ENCODE measurements at places on chromosomes 7 and 10.

DNA sequence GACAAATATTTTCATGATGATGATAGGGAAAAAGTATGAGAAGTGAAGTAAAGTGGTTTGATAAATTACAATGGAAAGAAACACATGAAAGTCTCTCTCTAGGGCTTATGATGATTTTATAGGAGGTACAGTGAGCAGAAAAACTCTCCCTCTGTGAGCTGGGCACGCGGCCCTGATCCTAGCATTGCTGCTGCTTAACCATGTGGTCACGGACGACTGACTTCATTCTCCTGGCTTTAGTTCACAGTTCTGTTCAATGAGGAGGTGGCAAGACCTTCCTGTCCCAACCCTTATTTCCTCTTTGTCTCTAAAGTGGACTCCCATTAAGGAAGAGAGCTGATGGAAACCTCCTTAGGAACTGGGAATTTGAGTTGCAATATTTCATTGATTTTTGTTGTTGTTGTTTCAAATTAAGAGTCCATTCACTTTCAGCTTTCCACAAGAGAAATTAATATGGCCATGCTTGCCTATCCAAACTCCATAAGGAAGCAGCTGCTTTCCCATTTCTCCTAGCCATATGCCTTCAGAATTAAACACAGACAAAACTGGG is 8.2 kb upstream of the PON3 start:
- DNase-seq: no peak

GRCh38 chr10:73646598-73647041 is 5.3 kb upstream of the MYOZ1 start:
- DNase-seq: no peak

DNA sequence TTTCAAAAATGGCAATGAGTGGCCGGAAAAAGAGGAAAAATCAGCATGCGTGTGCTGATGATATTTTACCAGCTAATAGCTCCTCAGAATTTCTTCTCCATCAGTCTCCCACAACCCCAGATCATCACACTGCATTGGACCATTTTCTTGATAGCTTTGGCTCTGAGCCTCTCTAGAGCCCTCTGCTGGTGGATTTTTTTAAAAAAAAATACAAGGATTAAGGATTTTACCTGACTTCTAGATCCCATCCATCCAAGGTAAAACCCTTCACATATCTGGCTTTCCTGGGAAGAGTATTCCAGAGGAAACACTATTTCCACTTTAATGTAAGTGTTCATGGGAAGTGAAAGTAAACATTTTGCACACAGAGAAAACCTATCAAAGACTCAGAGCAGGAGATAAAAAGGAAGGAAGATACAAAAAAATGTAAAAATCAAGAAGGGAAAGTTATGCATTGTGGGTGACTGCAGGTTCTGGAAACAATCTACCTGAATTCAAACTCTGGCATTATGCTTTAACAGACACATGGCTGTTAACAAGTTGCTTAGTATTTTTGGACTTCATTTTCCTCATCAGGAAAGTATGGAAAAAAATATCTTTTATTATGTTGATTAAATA is 380.9 kb downstream of the LRRTM3 start:
- peak; percentile 31 for DNase-seq

DNA sequence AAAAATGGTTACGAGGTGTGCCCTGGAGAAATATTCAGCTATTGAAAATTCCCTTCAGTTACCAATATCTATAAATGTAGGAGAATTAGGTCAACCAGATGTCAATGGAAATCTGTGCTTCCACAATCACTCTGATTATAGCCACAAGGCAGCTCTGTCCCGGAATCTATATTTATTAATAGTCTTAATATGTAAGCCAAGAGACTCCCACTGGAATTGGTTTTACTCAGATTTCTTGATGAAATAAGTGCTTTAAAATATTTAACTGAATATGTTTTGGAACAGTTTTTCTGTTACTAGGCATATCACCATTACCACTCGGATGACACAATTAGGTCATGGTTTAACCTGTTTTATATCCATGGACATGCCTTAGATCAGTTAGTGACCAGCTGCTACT is 169.6 kb downstream of the POM121L12 start:
- DNase-seq: no peak

DNA sequence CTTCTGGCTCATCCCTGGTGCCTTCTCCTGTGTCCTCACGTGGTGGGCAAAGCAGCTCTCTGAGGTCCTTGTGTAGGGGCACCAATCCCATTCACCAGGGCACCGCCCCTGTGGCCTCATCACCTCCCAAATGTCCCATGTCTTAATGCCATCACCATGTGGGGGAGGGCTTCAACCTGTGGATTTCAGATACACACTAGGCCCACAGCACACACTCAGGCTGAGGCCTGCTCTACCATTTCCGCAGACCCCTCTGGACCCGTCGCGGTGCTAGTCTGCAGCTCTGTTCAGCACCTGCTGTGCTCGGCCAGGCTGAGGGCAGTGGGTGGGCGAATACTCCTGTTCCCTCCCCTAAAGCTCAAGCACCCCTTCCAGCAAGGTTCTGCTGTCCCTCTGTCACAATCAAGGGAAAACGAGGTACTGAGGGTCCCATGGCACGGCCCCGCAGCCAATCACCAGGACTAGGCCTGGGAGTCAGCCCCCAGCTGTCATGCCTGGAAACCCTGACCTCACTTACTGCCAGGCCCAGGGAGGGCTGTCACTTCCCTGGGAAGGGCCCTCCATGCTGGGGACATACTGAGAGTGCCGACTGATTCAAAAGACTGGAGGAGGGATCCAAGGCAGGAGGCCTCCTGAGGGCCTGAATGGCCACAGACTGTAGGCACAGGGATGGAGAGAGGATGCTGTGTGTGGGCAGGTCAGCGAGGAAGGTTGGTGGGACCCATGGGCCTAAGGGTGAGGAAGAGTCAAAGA is 123.8 kb upstream of the RET start:
- DNase-seq: no peak

GRCh38 chr7:134920026-134920753 is 66.1 kb upstream of the AGBL3 start:
- DNase-seq: no peak

GRCh38 chr7:590731-591551 is 71.3 kb upstream of the PDGFA start:
- DNase-seq: no peak

DNA sequence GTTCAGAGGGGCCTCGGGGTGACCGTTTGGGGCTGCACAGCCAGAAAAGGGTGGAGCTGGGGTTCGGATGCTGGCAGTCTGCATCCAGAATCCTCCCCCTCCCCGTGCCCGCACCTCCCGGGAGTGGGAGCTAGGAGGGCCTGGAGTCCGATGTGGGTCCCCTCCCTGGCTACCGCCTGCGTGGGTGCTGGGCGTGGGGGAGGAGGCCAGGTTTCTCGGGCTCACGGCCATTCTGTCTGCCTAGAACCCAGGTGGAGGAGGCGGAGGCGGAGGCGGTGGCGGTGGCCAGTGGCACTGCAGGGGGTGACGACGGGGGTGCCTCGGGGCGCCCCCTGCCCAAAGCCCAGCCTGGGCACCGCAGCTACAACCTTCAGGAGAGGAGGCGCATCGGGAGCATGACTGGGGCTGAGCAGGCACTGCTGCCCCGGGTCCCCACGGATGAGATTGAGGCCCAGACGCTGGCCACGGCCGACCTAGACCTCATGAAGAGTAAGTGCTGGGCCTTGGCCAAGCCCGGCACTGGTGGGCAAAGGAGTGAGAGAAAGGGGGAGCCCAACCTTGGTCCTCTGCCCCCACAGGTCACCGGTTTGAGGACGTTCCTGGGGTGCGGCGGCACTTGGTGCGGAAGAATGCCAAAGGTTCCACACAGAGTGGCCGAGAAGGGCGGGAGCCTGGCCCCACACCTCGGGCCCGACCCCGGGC is 7.0 kb downstream of the SLC4A2 start:
- DNase-seq: no peak

DNA sequence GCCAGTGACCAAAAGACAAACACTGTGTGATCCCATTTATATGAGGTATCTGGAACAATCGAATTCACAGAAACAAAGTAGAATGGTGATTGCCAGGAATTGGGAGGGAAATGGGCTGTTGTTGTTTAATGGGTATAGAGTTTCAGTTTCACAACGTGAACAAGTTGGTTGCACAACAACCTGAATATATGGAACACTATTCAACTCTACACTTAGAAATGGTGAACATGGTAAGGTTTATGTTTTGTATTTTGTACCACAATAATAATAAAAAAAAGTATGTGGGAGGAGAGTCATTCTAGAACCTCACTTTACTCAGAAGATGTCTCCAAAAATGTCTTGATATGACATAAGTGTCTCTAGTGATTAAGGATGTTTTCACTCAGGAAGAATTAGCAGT is 85.2 kb upstream of the SGCE start:
- no peak for DNase-seq

DNA sequence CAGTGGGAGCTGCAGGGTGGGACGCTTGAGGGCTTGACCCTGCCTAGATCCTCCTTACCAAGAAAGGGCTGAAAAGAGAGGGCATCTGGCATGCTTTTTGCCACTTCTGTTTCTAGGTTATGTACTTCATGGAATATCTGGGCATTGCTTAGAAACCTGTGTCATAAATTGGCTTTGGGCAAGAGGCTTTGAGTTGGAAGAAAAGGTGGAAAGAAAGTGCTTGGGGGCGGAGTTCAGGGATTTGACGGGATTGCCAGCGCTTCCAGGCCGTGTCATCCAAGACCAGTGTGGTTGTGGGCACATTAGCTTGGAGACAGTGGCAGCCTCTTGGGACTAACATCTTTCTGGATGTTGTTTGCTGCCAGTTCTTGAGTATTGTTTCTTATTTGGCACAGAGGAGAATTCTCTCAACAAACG is 825 bp downstream of the ZNF862 start:
- no peak for DNase-seq

DNA sequence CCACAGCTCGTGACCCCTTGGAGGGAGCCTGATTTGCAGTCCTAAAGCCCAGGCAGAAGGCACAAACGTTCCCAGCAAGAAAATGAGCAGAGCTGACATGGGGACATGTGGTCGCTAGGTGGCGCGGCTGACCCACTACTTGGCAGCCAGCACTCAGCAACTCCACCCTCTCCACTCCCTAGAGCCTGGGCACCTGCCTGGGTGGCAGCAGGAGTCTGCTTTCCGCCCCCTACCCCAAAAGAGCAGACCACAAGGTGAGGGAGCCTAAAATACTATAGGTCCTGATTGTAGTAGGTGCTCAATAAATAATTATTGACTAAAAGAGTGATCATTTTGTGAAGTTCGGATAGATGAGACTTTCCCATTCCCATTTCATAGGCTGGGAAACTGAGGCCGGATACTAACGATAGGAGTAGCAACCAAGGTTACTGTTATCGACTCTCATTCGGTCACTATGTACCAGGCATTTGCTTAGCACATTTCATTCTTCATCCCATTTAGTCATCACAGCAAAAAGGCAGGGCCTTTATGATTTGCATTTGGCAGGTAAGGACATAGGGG is 57.4 kb downstream of the NEUROG3 start:
- peak; percentile 71 for DNase-seq

DNA sequence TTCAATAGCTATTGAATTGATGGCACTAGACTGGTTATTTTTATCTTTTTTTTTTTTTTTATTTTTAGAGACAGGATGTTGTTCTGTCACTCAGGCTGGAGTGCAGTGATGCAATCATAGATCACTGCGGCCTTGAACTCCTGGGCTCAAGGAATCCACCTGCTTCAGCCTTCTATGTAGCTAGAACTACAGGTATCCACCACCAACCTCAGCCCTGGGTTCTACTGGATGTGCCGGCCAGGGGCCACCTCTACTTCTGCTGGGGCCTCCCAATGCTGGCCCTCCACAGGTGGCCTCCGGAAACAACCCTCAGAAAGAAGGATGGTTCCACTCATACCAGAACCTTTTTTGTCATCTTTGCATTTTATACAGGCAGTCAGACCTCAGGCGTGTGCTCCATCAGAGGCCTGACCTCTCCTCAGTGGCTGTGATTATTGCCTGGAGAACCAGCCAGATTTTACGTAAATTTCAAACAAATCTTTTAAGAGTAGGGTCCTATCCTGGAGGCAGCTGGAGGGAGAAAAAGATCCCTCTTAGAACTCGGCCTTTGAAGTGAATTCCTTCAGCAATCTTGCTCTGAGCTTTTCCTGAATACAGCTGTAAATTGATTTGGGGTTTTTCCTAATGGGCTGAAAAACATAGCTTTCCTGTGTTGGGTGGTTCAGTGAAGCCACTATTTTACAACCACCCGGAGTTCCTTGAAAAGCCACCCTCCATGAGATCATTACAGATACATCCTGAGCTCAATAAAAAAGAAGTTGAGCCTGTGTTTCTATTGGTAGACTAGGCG is 110.0 kb downstream of the SPAG6 start:
- DNase-seq: no peak

- DNase-seq: no peak
These were observed 26.3 kb upstream of the CCDC7 start for GRCh38 chr10:32419615-32420014.

GRCh38 chr7:115822380-115822779 is 208.2 kb downstream of the TFEC start:
- DNase-seq: no peak
